KBM-7 (cell line): ENCODE measurements at places on chromosomes 11 and 22.

DNA sequence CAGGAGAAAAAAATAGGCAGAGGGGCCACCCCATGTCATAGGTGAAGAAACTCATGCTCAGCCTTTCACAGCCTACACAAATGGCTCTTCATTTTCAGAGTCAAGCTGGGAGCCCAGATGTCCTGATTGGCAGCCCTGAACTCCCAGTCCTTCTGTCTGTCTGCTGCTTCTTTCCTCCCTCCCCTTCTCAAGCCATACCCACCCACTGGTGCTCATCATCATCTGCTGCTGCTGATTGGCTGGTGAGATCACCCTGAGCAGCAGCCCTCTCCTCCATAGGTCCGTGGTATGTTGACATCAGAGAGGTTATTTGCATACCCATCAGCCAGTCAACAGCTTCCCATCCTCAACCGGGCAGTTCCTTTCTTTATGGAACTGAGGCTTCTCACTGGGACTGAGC lies 46.1 kb upstream of the PRDM11 start:
- peak; percentile 53 for DNase-seq

- DNase-seq, result no peak
Measured at GRCh38 chr22:38153821-38154562, 27.6 kb downstream of the PLA2G6 start.

GRCh38 chr22:23835484-23836144 lies 3.2 kb downstream of the DERL3 start:
- DNase-seq, result no peak

- DNase-seq, result no peak
Measured at GRCh38 chr11:85721191-85721590, 35.2 kb upstream of the CCDC89 start.

- DNase-seq, result peak; percentile 58
Measured at GRCh38 chr22:46739094-46739870, 1.2 kb upstream of the CERK start.

GRCh38 chr11:12731841-12732336 lies 57.7 kb downstream of the TEAD1 start:
- DNase-seq, result no peak
